CD8-positive, alpha-beta memory T cell (primary cell): ENCODE measurements at places on chromosomes 12 and 14. TPM values are rescaled to one million over a fixed set of nuclear protein-coding genes. Genes with fewer than 3 reads are reported as not detected.
A peak's percentile ranks its signal among the peaks of the same experiment; 100 is the strongest.

Gene C1RL
- total RNA-seq, result 12.7 TPM

Gene AICDA
- 0.71 TPM for total RNA-seq

Gene RASSF3
- total RNA-seq, result 59.2 TPM

Gene KRT82
- not detected for total RNA-seq

Gene KERA
- not detected for total RNA-seq

Gene SCNN1A
- total RNA-seq, result 0.93 TPM

GRCh38 chr12:74945771-74946198, 263.9 kb downstream of the KCNC2 start:
- no peak for DNase-seq

DNA sequence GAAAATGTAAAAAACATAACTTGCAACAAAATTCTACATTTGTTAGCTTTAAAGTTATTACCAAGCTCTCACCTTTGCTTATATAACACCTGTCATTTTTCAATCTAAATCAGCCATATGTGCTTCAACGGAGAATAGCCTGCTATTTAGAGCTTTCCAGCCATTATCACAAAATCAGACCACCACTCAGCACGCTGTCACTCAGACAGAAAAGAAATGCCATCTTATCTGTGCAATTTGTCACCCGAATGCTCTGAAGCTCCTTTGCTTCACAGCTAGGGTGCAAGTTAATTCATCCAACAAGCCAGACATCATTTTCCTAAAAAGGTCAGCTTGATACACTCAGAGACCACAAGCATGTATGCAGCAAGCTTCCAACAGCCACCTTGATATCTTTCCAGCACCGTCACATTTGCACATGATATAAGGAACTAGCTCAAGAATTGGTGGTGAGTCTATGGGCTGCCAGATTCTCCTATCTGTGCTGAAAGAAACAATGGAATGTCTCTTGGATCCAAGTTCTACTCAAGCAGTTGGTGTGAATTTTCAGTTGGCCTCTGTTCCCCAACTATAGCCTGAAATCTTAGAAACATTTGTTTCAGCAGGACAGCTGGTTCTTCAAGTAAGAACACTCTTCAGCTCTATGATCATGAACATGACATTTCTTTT, 20.0 kb upstream of the IFNG-AS1 start:
- DNase-seq, result no peak

- no peak for DNase-seq
Measured at GRCh38 chr14:100740196-100740825, 13.6 kb downstream of the DLK1 start.

DNA sequence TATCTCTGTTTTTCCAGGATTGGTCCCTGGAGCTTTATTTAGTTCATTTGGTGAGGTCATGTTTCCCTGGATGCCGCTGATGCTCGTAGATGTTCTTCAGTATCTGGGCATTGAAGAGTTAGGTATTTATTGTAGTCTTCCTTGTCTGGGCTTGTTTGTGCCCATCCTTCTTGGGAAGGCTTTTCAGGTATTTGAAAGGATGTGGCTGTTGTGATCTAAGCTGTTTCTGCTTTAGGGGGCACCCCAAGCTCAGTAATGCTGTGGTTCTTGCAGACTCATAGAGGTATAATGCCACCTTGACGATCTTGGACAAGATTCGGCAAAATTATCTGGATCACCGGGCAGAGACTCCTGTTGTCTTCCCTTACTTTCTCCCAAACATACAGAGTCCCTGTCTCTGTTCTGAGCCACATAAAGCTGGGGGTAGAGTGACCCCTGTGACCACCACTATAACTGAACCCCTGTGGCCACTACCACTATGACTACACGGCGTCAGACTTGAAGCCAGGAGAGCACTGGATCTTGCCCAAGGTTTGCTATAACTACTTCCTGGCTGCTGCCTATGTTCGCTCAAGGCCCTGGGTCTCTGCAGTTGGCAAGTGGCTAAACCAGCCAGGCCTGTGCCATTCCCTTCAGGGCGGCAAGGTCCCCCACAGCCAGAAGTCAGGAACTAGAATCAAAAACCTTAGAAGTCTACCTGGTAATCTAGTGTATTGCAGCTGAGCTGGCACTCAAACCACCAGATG, 40.9 kb downstream of the FGD4 start:
- no peak for DNase-seq

DNA sequence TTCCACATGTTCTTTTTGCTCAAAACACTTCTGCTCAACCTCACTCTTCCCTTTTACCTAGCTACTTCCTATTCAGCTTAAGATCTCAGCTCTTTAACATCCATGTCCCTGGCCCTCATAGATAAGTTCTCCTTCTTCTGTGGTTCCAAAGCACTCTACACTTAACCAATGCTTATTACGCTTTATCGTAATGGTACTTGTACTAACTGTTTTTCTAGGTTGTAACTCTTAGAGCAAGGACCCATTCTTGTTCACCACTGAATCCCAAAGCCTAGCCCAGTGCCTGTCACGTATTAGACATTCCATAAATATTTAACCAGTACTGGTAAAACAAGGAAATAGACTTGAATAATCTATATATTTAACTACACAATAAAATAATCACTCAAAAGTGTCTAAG, 5.3 kb downstream of the SLC41A2 start:
- DNase-seq, result no peak

- DNase-seq, result no peak
Measured at GRCh38 chr12:28948685-28949084, 200.4 kb upstream of the FAR2 start.

DNA sequence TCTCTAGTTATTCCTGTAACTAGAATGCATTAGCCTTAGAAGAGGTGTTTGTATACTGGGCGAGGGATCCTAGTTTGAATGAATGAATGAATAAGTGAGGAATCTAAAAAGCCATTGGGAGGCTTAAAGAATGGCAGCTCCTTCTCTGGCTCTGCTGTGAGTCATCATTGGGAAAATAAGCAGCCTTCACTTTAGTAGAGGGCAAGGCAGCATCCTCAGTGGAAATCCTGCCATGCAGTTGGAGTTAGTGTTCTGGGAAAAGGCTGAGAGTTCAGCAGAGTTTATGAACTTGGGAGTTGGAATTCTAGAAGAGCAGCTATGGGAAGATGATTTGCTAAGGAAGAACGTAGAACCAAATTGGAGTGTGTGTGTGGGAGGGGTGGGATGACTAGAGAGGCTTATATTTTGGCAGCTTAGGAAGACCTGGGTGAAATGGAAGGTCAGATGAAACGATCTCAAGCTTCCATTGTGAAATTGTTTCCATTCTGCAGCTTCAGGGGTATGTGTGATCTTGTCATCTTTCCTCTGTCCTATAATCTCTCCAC, 120.8 kb downstream of the PTCSC3 start:
- DNase-seq, result no peak

DNA sequence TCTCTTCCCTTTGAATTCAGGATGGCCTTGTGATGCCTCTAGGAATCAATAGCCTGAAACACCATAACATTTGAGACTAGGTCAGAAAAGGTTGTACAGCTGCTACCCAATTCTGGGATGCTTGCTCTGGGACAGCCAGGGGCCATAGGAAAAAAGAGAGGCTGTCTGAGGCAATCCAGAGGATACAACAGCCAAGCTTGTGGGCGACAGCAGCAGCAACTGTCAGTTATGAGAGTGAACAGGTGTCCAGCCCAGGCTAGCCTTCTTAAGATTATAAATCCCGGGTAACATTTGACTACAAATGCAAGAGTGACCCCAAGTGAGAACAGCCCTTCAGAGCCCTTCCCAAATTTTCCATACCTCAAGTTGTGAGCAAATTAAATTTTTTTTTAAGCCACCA, 11.1 kb downstream of the DCN start:
- no peak for DNase-seq

- DNase-seq, result no peak
Measured at GRCh38 chr12:108236366-108236765, 102.7 kb downstream of the CMKLR1 start.

DNA sequence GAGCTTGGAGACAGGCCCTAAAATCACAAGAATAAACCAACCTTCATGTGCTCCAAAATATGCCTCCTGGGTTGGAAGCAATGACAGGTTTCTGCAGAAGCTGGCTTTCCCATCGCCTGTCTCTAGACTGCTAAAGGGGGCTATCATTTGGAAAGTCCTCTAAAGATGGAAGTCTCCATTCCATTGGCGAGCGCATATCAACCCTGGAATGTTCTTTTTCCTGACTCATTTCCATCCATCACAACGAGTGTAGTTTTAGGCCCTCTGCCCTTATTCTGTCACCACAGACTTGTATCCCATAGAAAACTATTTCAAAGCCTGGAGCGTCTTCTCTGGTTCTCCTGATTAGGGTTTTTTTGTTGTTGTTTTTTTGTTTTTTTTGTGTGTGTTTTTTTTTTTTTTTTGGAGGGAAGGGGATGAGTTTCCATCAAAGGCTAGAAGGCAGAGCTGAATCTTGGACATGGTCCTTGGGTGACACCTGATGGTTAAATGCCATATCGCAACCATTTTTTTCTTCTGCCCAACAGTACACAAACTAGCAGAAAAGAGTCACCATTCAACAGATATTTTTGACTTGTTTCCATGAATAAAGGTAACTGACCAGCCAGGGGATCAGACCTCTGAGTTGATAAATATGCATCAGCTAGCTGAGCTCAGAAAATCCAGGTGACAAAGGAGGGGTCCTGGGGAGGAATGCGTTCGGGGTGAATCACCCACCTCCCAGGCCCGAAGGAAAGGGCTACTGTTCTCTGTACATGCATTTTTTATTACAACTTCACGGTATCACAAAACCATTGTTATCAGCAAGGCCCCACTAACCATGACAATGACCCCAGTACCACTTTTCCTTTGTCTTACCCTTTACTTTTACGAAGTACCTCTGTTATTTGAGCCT, 40.5 kb downstream of the KCNA5 start:
- DNase-seq, result no peak

GRCh38 chr14:69048456-69048855, 69.4 kb upstream of the ACTN1 start:
- DNase-seq, result no peak

GRCh38 chr14:76486251-76486743, 110.4 kb downstream of the ESRRB start:
- DNase-seq, result no peak

- DNase-seq, result no peak
Measured at GRCh38 chr12:115387467-115387901, 703.5 kb upstream of the TBX3 start.

DNA sequence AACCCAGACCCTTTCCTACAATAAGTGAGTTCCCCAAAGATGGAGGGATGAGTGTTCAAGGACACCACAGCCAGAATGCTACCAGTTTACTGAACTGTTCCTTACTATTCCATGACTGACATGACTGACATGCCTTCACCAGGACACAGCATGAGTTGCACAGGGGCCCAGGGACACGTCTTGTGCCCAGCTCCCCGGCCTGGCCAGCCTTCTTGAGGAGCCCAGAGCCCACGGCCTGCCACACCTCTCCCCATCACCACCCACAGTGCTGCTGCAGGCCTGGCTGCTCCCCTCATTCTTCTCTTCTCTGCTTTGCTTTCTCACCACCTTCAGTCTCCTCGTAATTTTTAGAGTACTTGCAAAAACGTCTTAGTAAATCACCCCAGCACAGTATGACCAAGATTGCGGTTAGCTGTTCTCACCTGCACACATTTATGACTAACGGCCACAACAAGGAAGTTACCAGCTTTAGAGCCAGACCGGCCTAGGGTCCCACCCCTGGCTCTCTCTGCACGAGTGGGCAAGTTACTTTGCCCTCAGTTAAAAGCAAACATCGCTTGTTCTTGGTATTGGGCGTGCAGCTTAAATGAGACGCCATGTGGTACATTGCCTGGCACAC, 18.5 kb downstream of the PPP2R5E start:
- DNase-seq, result peak; percentile 16

DNA sequence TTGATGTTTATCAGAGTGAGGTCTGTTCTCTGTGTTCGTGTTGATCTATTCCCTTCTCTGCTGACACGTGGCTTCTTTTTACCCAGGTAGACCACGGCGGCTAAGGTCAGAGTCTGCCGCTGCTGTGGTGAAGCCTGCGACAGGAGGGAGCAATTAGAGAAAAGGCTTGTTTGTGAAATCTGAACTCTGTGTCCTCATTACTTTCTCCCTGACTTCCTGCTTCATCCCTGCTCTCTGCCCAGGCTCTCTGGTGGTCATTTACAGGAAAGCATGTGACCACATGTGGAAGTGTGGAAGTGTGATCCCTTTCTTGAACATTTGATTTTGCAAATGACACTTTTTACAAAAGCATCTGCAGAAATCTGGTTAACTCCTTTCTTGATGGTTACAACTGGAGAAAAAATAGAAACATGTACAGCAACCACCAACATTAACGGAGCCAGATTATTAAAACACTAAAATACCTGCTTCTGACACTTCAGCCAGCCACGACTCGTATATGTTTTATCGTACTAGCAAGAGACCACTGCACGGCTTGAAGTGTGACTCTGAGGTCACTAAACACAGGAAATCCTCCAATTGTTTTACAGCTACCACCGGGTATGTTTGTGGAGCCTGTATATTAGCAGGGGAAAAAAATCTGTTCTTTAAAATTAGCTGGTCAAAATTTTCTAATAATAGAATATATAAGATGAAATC, 388.6 kb upstream of the TMPO start:
- no peak for DNase-seq

DNA sequence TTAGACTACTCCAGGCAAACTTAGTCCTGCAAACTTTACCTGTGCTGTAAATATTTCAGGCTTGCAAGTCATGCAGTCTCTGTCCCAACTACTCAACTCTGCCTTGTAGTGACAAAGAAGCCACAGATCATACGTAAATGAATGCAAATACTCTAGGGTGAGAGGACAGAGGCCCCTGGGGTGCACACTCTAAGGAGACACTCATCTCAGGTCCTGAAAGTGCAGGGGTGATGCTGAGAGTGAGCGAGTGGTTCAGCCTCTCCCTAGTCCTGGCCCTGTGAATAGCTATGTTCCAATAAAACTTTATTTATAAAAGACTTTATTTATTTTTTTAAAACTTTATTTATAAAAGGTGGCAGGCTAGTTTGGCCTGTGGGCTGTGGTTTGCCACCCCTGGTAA, 34.9 kb downstream of the HCAR2 start:
- DNase-seq, result no peak

DNA sequence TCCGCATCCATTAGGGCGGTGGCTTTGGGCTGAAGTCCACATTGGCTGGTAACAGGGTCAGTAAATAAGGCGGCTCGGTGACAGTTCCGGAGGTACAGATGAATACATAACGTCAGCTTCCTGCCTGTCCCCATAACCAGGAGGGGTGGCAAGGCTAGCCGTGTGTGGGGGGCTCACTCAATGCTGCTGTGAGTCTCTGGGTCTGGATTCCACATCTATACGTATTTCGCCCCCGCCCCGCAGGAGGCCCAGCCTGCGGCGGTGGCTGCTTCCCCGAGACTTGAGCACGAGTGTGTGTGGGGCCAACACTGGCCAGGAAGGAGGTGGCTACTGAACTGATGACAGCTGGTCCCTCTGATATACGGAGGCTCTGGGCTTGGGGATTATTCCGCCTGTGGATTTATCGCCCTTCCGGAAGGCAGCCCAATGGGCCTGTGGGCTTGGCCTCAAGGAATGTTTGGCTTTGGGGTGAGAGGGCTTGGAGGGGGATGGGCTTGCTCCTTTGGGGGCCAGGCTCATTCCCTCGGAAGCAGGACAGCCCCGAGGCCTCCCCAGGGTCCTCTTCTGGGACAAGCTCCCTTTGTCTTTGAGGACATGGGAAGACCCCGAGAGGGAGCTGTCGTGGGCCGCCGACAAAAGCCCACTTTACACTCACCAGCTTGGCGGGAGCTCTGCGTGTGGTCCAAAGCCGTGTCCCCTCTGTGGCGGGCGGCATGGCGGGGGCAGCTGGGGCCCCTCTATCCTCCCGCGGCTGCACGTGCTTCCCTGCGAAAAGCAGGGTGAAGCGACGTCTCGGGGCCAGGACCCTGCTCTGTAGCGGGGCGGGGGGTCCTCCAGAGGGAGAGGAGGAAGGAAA, 82.1 kb downstream of the KIF26A start:
- DNase-seq, result peak; percentile 30
